ENCODE measurements at places on chromosomes 7 and 10. TPM values are rescaled to one million over a fixed set of nuclear protein-coding genes. Genes with fewer than 3 reads are reported as not detected.
A peak's percentile ranks its signal among the peaks of the same experiment; 100 is the strongest.

GRCh38 chr7:47582764-47583738 is 1.1 kb upstream of the TNS3 start:
- no peak for DNase-seq

DNA sequence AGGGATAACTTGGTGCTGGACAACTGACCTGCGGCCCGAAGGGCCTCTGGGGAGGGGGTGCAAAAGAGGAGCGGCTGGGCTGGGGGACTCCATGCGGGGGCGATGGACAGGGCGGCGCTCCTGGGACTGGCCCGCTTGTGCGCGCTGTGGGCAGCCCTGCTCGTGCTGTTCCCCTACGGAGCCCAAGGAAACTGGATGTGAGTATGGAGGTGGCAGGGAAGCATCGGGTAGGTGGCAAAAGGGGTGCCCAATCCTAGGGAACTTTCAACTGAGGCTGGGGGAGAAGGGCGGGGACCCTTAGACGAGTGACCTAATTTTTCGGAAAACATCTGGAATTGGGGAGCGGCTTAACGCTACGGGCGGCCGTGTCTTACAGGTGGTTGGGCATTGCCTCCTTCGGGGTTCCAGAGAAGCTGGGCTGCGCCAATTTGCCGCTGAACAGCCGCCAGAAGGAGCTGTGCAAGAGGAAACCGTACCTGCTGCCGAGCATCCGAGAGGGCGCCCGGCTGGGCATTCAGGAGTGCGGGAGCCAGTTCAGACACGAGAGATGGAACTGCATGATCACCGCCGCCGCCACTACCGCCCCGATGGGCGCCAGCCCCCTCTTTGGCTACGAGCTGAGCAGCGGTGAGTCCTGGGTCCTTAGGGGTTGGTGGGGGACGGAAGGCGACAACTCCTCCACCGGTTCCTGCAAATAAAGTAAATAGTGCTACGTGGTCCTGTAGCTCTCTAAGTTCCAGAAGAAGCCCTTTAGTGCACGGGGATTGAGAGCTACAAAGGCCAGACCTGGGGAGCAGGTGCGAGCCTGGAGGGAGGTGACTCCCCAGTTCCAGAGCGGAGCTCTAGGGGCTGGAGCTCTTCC is 622 bp downstream of the WNT16 start:
- peak; percentile 19 for DNase-seq

DNA sequence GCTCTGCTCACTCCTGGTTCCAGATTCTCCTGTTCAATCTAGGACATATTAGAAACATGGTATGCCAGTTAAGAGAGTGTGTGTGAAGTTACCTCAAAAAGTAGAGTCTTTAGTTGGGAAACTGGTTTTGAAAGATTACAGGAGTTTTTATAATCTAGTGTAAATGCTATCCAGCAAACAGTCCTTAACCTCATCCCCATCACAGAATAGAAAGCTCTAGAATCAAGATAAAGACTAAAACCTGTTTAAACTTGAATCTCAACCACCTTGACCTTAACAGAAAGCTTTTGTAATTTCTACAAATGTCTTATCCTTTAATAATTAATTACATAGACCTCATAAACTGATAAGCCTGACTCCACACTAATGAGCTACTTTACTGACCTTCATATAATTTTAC is 1288.7 kb upstream of the SORCS1 start:
- no peak for DNase-seq

HSPA12A gene
- 0.18 TPM for total RNA-seq

LIPK gene
- not detected for total RNA-seq

DNA sequence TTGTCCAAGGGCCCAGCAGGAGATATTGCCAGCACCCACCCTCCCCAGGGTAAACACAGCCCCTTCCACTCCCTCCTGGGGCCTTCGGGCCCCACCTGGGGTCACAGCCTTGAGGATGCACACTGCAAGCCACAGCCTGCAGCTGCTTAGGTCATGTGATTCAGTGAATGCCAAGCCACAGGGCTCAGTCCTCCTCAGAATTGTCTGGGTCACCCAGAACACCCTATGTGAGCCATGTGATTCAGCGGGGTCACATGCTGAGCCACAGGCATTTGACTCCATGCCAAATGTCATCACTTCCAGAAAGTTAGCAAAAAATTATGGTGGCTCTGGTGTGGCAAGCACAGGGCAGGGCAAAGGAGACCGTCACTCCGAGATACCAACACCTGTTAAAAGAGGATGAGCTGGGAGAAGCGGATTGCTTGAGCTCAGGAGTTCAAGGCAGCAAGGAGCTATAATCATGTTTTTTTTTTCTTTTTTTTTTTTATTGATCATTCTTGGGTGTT is 17.2 kb upstream of the PSAP start:
- no peak for DNase-seq

DNA sequence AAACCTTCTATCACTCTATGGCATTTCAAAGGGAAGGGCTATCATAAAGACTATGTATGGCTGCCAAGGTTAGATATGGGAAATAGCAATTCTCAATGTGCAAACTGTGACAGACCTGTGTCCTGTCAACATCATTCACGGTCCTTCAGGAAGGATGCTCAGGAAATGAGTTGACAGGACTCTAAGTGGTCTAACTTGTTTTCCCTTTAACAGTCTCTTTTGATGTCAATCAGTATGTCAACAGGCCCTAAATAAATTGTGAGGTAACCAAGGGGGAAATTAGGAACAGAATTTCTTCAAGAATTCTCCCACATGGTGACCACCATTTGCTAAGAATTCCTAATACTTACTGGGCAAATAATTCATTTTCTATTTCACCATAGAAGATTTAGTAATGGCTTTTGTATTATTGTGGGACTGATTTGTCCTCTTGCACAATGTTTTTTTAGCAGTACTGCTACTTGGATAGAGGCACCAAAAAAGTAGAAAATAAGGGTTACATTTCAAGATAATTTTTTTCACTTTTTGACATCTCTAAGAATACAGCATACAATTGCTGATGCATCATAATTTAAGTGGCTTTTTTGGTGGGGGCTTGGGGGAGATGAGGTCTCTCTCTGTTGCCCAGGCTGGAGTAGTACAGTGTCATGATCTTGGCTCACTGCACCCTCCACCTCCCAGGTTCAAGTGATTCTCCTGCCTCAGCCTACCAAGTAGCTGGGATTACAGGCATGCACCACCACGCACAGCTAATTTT is 275.8 kb downstream of the CACNA2D1 start:
- no peak for DNase-seq

LRRN3 gene
- total RNA-seq = 5.8 TPM

DNA sequence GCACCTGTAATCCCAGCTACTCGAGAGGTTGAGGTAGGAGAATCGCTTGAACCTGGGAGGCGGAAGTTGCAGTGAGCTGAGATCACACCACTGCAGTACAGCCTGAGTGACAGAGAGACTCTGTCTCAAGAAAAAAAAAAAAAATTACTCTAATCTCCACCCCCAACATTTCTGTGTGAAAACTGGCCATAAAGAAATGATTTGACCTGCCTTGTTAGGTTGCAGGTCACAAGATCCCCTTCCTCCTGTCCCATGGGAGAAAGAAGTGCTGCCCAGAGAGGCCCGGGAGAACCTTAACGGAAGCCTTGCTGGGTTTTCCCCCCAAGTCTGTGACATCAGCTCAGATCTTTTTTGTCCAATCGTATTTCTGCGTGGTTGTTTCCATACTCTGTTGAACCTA is 8.7 kb upstream of the CALHM1 start:
- DNase-seq = no peak

- no peak for DNase-seq
Measured at GRCh38 chr7:70790215-70791073, 341.5 kb upstream of the GALNT17 start.

GRCh38 chr10:113006656-113007342 is 56.8 kb downstream of the TCF7L2 start:
- DNase-seq = no peak

GRCh38 chr7:47478017-47478344 is 103.9 kb downstream of the TNS3 start:
- no peak for DNase-seq

DNA sequence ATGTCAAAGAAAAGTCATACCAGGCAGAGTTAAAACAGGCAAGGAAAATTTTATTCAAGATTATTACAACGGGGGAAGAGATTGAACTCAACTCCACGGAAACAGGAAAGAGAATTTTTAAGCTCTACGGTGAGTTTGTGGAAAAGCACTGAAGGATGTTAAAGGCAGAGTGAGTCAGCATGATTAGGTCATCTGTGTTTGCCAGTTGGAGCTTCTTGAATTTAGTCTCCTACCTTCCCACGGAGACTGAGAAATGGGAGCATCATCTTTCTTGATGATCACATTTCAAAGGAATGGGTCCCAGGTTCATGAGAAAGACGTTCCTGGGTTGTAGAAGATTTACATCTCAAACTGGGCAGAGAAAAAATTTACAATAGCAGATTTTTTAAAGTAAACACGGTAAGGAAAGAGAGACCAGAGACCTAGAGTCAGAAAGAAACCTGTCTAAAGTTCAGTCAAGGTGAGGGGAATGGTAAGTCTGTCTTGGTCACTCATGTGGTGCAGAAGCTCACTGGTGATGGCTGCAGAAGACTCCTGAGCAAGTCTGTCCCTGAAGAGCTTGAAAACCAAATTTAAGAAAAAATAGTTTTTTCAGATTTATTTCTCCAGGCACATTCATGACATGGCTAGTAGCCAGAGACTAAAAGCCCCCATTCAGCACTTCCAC is 516.9 kb upstream of the LRRN3 start:
- DNase-seq = no peak

DNA sequence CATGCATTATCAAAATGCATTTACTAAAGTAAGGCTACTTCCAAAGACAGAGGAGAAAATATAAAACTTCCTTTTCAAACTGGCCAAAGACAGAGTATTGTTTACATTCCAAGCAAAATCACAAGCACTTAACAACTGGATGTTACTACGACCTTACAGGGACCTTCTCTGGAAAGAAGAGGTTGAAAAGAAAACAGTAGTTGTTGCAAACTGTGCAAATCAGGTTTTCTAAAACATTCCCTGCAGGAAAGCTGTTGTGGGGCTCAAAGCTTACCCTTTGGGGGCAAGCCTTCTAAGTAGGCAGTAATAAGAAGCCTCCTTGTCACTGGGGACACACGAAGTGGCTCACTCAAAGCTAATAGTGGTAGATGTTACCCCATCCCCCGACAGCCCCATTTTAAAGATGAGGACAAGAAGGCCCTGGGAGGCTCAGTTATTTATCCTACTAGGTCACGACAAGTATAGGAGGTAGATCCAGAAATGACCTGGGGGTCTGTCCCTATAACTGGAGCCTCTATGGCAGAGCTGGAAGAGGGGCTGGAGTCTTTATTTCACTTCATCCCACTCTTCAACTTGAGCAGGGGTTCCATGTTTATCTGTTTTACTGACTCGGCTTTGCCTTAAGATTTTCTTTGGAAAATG is 46.6 kb downstream of the ATXN7L1 start:
- DNase-seq = no peak

DNA sequence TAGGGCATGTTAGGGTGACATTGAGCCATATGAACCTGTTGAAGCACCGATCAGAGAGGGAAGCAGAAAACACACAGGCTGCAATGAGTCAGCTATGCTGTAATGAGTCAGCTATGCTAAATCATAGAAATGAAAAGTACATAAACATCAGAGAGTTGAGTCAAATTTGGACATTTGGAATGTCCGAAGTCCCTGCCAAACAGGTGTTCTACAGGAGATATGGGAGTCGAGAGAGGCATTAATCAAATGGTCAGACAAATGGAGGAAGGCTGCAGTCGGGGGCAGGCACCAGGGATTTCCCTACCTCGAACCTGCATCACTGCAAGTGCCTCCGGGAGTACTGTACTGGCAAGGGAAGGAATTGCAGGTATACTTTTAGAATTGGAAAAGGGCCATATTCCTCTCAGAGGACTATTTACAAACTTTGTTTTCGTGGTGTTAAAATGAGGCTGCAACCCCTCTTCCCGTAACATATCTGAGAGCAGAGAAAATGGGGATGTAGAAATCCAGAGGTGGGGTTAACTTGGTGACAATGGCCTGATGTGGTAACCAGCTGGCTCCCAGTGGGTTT is 8.8 kb upstream of the ZC3HAV1 start:
- no peak for DNase-seq

- no peak for DNase-seq
Measured at GRCh38 chr7:46226860-46227259, 305.8 kb upstream of the IGFBP3 start.

GLI3 gene
- not detected for total RNA-seq

- DNase-seq = no peak
Measured at GRCh38 chr10:128286762-128287500, 160.7 kb upstream of the MKI67 start.

- DNase-seq = no peak
Measured at GRCh38 chr7:157932498-157933218, 595.9 kb downstream of the DNAJB6 start.

DNA sequence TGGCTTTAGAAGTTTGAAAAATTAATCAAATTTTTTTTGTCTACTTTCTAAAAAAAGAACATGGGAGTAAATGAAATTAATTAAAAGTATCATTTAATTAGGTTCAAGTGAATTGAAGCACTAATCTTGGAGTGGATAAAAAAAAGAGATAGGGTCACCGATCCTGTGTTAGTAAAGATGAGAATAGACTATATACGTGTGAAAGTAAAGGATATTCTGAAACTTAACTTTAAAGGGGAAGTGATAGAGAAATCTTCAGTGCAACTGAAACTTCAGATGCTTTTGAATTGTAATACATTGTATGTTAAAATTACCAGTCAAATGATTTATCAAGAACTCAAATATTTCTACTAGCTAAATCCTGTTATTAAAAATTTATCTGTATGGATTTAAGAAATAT is 4.8 kb downstream of the NHLRC2 start:
- DNase-seq = no peak

- no peak for DNase-seq
Measured at GRCh38 chr10:47038881-47039561, 127.8 kb downstream of the PTPN20 start.

- DNase-seq = no peak
Measured at GRCh38 chr10:72002354-72003295, 38.4 kb downstream of the CHST3 start.

PPP1R17 gene
- not detected for total RNA-seq

DNA sequence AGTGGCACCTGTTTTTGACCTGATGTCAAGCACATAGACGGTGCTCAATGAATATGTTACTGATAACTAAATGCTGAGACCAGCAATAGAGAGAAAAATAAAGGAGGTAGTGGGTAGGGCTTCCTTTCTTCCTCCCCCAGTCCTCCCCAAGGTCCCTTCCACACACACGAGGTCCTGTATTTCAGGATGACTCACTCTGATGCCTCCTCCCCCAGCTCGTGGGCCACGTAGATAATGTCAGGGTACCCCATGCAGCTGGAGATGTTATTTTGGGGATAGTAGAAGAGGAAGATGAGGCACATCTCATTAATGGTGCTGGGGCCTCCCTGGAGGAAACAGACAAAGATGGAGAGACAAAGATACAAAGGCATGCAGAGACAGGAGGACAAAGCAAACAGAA is 17.3 kb downstream of the PRSS58 start:
- DNase-seq = no peak

SLC26A4 gene
- total RNA-seq = 0.03 TPM

ACHE gene
- total RNA-seq = 3.6 TPM

DNA sequence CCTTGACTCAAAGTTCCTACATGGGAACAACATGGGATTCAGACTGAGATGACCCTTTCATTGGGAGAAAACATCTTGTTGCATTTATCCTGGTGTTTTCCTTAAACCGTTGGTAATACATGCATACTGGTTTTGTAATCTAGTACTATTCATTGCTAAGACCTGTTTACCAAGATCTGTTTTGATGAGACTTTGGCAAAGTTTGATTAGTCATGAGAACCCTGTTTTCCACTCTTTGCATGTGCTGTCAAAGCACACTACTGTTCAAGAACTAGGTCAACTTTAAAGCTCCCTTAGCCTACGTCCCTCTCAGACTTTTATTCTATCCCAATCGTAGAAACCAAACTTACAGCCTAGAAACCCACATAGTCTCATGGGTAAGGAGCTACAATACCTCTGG is 650.9 kb downstream of the GATA3 start:
- no peak for DNase-seq

- DNase-seq = no peak
Measured at GRCh38 chr7:141952461-141952860, 5.7 kb upstream of the CLEC5A start.

All from G401 (cell line).